ENCODE measurements at places on chromosomes 1 and 21.

DNA sequence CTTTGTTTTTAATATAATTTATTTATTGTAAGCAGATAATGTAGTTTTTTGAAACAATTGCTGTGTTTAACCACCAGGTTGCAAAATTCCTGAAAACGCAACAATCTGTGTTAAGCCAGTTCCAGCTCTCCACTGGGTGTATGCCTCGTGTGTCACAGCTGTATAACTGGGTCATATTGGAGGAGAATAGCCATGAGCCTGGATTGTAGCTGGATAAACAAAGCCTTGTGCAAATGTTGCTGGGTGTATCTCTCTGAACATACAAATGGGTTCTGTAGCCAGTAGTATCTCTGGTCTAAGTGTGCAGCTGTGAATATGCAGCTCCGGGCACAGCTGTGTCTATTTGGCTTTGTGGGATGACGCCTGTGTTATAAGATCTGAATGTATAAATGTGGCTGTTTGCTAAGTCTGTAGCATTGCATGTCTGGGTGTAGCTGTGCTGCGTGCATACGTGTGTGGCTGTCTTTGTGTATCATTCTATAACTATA is 2.8 kb downstream of the TCEA3 start:
- no peak for DNase-seq

DNA sequence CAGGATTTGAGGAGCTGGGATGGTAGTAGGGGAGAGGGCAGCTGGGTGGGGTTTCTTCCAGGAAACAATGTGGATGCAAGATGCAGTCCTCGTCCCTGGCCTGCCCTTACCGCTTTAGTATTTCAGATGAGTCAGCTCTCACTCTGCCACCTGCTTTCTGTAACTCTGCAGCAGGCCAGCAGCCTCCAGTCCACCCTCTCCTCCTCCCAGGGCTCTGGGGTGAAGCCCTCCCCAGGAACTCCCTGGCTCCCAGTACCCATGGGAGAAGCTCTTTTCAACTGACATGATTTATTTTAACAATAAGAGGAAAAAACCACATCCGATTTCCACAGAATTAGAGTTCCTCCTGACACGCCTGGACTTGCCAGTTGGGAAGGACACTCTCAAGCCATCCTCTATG is 39.0 kb upstream of the IL20 start:
- no peak for DNase-seq

DNA sequence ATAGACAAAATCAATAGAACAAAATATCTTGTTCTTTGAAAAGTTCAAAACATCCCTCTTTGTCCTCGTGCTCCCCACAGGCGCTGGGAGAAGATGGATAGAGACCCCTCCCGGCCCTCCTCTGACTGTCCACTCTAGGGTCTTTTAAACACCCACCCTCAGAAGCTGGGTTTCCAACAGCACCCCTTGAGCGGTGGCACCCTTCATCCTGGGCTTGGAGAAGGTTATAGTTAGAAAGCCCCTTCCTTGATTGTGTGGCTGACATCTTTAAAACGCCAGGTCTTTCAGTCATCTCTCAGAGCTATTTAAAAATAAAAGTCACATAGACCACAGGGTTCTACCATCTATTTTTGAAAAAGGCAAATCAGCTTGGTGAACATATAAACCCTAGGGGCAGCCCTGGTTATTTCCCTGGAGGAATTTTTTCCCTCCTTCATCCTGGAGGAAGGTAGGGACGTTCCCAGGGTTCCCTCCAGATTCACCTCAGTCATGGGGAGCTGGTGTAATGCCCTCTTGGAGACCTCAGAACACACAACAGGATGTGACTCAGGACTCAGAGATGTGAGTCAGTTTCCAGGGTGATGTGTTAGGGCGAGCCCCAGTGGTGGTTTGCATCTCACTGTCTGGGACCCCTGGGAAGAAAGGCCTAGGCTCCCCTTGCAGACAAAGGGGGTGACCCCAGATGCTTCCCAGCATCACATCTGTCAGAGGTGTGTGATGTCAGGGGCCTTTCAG is 138.5 kb downstream of the CLIC6 start:
- DNase-seq: no peak

GRCh38 chr1:207404849-207405525 is 49.1 kb upstream of the CR2 start:
- peak; percentile 70 for DNase-seq

DNA sequence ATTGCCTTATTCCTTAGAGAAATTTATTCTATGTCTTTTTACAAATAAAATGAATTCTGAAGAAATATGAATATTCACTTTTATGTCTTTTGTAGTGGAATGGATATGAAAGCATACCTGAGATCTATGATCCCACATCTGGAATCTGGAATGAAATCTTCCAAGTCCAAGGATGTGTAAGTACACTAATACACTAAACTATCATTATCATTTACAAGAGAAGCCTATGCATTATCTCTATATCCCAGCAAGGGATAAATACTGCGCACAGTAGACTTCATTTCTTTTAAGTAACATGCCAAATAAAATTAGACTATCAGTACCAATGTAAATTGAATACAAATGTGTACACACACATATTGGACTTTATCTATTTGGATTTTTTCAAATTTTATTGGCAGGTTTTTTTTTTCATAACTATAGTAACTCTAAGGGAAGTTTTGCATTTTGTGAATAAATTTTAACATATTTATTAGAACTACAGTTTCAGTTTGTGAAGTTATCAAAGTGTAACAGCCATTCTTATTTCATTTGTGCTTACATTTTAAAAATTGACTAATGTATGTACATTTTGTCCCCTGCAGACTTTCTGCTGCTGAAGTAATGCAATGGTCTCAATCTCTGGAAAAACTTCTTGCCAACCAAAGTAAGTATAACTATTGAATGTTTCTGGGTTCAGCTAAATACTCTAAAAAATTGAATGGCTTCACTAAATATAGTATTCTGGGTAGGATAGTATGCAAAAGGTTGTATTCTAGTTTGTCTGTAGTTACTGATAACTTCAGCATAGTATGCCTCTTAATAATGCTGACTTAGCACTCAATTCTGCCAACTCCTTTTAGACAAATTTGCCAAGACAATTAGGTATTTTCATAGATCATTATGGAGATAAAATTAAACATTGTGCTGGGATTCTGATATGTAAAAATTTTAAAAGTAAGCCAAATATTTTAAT is 894 bp downstream of the RGS1 start:
- no peak for DNase-seq

DNA sequence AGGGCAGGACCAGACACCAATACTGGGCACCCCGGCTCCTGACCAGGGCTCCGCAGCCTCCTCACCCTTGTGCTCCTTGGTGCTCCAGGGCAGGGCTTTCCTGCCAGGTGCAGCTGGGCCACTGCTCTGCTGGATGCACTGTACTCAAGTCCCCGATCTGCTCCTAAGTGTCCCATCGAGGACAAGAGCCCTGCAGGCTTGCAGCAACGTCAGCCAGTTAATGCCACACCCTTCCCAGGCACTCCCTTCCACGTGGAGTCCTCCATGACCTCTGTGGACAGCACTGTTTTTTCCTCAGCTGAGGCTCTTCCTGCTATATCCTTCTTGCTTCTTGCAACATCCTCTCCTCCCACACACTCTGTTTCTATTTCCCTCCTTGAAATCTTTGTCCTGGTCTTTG is 94.0 kb upstream of the NGF start:
- no peak for DNase-seq

DNA sequence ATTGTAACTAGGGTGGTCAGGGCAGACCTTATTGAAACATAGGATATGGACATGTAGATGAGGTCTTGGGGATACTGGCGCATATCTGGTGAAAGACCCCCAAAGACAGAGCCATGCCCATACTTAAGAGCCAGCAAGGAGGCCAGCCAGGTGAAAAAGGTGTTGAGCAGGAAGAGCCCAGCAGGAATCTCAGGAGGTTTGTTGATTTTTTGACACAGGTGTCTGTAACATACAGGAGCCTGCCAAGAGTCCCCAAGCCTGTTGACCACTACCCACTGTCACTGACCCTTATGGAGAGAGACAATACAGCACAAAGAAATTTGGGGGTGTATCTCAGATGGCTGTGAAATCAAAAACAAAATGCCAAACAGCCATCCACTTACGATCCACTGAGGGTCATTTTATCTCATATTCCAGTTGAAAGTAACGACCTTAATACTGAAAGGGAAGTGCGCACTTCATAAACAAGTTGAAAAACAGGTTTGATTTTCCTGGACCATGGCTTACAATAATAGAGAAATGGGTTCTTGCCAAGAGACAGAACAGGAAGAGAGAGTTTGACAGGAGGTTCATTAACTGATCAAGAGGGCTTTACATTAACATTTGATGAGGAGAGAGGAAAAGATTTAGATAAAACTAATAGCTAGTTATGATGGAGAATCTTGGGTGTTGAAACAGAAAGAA is 163.6 kb downstream of the GLUL start:
- no peak for DNase-seq

GRCh38 chr1:204624631-204625216 is 60.8 kb downstream of the LRRN2 start:
- DNase-seq: no peak

DNA sequence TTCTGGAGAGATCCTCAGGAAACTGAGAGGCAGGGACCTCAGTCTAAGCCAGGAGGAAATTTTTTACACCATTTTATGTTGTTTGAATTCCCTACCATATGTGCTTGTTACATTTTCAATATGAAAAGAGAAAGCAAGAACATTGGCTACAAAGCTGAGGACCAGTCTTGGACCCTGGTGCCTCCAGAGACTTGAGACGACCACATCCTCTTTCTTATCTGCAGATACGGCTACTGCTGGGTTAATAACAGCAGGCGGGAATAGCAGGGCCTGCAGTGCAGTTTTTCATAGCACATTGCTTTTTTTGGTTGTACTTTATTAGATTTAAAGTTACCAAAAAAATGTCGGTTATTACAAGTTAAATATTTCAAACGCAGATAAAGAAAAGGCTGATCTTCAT is 3.9 kb downstream of the KDM4A start:
- DNase-seq: no peak

- no peak for DNase-seq
Observed at GRCh38 chr1:197130677-197131304, 15.7 kb downstream of the ASPM start.

GRCh38 chr1:76627901-76628300 is 239.4 kb upstream of the ST6GALNAC5 start:
- no peak for DNase-seq

GRCh38 chr1:207407655-207408260 is 46.4 kb upstream of the CR2 start:
- no peak for DNase-seq

- DNase-seq: no peak
Observed at GRCh38 chr1:6239950-6240768, 3.8 kb upstream of the HES3 start.

DNA sequence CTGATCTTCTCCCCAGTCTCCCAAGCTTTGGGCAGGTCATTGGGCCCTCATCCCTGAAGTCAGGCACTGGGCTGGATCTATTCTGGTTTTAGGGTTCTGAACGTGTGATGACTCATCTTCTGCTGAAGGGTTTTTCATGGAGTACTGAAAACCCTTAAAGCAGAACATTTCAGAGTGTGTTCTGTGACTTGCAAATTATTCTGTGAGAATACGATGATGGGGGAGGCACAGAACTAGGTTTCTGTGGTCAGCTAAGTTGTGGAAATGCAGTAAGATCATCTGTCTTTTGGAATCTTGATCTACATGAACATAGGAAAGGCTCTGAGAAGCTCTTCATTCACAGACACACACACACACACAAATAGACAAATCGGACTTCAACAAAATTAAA is 46.2 kb downstream of the NAV1 start:
- no peak for DNase-seq

GRCh38 chr1:28127617-28128257 is 39.3 kb upstream of the EYA3 start:
- no peak for DNase-seq

DNA sequence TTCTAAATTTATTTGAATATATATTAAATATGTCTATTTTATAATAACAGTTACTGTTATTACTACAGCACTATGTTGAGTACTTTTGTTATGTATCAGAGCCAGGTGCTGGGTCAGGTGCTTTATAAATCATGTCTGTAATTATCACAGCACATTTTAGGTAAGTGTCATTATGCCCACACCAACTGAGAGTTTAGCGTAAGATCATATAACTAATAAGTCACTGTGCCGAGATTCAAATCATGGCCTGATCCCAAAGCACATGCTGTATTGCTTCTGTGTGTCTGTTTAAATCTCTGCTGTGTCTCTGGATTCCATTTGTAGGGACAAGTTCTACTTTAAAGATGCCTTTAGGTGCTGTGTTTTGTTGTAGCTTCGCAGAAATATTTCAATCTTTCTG is 1.9 kb downstream of the GPSM2 start:
- DNase-seq: no peak

DNA sequence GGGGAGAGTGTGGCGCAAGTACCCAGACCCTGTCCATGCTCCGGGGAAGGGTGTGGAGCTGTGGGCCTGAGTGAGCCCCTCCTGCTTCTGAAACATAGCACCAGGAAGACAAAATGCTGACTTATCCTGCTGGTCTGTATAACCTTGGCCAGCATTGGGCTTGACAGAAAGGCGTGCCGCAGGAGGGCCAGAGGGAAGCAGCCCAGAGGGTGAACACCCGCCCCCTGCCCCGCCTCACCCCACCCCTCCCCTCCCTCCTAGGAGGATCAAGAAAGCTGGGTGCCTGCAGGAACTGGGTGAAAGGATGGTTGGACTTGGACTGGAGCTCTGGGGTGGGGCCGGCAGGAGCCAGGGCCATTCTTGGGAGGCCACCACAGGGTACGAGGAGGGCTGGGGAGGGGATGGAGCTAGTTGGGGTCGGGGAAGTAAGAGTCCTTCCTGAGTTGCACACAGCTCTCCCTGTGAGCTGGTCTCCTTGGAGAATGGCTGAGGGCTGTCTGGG is 27.1 kb downstream of the PTPRF start:
- DNase-seq: no peak

GRCh38 chr1:198253259-198253658 is 96.5 kb downstream of the NEK7 start:
- DNase-seq: no peak

DNA sequence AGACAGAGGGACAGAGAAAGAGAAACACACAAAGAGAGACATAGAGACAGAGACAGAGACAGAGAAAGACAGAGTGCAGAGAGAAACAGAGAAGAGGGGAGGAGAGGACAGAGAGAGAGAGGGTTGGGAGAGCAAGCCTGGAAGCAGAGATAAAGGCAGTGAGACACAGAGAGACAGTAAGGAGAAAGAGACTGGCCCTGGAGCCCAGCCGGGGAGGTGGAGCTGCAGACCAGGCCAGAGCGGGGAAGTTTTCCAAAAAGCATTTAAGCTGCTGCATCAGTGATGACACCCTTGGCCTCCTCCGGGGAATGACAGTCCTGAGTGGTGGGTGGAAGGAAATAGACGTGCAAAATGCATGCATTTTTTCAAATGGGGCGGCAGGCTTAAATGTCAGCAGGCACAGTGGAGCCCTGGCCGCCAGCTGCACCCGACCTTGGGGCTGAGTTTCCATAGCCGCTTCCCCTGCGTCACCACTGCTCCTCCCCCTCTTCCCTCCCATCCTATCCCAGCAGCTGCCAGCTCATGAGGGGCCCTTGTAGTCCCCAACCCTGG is 95.4 kb upstream of the KLHDC7A start:
- peak; percentile 60 for DNase-seq

DNA sequence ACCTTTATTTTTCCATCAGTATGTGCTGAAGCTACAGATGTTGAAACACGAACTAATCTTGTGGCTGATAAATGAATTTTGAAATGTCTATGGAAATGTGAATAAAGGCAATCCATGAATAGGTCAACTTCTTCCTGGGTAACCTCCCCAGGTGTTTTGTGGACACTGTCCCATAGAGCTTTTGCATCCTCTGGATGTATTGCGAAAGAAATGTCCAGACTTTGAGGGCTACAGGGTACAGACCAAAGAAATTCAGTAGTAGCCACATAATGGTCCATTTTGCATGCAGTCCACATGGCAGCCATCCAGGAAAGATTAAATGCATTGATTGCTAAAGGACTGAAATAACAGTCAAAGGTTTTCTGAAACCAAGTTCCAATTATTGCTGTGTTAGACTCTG is 21.5 kb upstream of the DARS2 start:
- DNase-seq: no peak

- peak; percentile 28 for DNase-seq
Observed at GRCh38 chr1:170168265-170168664, 22.5 kb downstream of the NTMT2 start.

All from left kidney (tissue), 8 donors.